Naive thymus-derived CD4-positive, alpha-beta T cell (primary cell): ENCODE measurements at places on chromosomes 3 and 15. TPM values are rescaled to one million over a fixed set of nuclear protein-coding genes. Genes with fewer than 3 reads are reported as not detected.

The CTNNB1 gene
- total RNA-seq, result 227 TPM

The SGO1 gene
- 0.68 TPM for total RNA-seq

The FGF7 gene
- total RNA-seq, result 0.05 TPM

- H3K4me1 ChIP-seq, result peaks cover 46% of the 10 kb centered on the region
- no peaks in the 10 kb centered on the region for H3K36me3 ChIP-seq
- no peak overlapping the region for H3K4me3 ChIP-seq
- no peak overlapping the region for H3K27ac ChIP-seq
- no peak for DNase-seq
- H3K27me3 ChIP-seq, result no peaks in the 10 kb centered on the region
Measured at GRCh38 chr3:153626158-153626557, 464.1 kb downstream of the RAP2B start.

DNA sequence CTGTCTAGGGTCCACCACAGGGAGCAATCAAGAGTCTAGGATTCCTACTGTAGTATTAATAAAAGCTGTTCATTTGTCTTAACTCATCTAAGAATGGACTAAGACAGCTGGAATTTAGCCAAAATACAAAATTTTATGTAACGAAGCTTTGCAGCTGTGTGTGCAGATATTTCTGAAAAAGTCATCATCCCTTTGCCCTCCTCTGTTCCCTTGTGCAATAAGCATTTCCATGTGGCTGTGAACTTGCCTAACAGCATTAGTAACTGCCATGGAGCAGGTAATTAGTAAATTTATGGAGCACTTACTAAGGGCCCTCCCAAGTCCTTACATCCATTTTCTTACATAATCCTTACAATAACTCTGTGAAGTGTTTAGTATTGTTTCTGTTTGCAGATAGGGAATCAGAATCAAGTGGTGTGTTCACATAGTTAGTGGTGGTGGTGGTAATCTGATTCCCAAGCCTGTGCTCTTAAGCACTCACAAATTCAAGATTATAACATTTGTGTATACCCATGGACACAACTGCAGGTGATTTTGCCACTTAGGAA lies 114.5 kb downstream of the RARB start:
- DNase-seq, result no peak
- no peak overlapping the region for H3K27ac ChIP-seq
- H3K27me3 ChIP-seq, result no peaks in the 10 kb centered on the region
- no peaks in the 10 kb centered on the region for H3K4me1 ChIP-seq
- no peak overlapping the region for H3K4me3 ChIP-seq

- H3K36me3 ChIP-seq, result no peaks in the 10 kb centered on the region
- DNase-seq, result no peak
Measured at GRCh38 chr15:58182460-58183163, 44.4 kb downstream of the AQP9 start.

- no peaks in the 10 kb centered on the region for H3K27me3 ChIP-seq
- no peak overlapping the region for H3K4me3 ChIP-seq
- no peak for DNase-seq
Measured at GRCh38 chr3:182300266-182300665, 493.0 kb upstream of the ATP11B start.

GRCh38 chr3:134543113-134543512 lies 57.3 kb downstream of the CEP63 start:
- no peak overlapping the region for H3K27ac ChIP-seq
- H3K4me3 ChIP-seq, result no peak overlapping the region
- H3K36me3 ChIP-seq, result no peaks in the 10 kb centered on the region
- DNase-seq, result no peak
- H3K27me3 ChIP-seq, result no peaks in the 10 kb centered on the region
- no peaks in the 10 kb centered on the region for H3K4me1 ChIP-seq

- H3K27me3 ChIP-seq, result no peaks in the 10 kb centered on the region
- DNase-seq, result no peak
- H3K4me1 ChIP-seq, result no peaks in the 10 kb centered on the region
- H3K36me3 ChIP-seq, result no peaks in the 10 kb centered on the region
- H3K27ac ChIP-seq, result no peak overlapping the region
Measured at GRCh38 chr15:86488046-86488445, 408.4 kb downstream of the AGBL1 start.
